ENCODE measurements at places on chromosomes 11 and 22.

- no peak for DNase-seq
Measured at GRCh38 chr22:38230108-38230825, 28.5 kb downstream of the MAFF start.

DNA sequence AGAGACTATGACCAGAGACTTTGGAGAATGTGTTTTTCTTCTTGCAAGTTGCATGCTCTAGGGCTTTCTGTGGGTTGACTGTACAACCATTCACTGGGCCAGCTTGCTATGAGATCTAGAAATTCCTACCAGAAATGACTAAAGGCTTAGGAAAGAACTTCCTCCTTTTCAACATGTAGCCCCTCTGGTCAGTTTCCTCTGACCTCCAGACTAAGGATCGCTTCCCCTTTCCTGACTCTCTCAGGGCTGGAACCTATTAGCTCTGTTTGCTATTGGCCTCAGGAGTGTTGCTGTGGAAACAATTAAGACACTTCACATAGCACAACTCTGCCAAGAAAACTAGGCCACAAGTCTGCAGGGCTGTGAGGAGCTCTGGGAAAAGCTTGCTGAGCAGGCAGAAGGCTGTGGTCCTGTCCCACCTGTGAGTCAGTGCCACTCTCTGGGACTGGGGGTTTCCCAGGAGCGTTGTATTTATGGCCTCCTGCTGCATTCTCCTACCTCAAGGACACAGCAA is 10.7 kb downstream of the CRY2 start:
- no peak for DNase-seq

GRCh38 chr11:76005756-76006155 is 190.7 kb downstream of the UVRAG start:
- DNase-seq, result no peak

DNA sequence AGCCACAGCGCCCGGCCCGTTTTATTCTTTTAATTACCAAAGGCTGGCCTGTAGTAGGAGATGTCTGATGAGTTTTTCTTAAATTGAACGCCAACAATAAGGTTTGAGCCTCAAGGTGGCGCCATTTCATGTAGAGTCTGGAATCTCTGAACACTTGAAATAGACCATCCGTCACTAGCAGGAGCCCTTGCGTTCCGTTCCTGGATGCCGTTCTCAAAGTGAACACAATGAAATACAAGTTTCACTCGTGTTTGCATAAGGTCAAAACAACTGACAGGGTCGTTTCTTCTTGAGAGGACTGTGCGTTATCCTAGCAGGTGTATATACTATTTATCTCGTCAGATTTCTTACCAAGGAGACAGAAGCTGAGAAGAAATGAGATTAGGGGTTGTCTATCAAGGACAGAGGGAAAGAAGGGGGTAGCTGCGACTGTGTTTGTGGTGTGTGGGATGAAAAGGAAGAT is 18.7 kb upstream of the SCGB1D1 start:
- peak; percentile 63 for DNase-seq

DNA sequence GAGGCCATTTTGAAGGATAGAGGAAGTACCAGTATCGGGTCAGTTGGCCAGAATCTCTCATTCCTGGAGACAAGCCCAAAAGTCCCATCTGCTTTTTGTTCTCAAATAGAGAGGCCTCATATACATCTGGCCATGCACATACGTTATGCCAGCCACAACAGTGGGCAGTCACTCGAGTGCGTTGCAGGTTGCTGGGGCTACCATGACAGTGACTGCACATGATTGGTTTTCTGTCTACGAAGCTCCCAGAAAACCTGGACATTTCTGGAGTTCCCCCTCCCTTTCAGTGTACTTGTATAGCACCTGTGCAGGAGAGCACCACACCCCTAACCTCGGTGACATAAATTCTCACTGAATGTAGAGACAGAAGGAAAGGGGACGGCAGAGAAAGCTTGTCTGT is 62.1 kb downstream of the C22orf31 start:
- no peak for DNase-seq

DNA sequence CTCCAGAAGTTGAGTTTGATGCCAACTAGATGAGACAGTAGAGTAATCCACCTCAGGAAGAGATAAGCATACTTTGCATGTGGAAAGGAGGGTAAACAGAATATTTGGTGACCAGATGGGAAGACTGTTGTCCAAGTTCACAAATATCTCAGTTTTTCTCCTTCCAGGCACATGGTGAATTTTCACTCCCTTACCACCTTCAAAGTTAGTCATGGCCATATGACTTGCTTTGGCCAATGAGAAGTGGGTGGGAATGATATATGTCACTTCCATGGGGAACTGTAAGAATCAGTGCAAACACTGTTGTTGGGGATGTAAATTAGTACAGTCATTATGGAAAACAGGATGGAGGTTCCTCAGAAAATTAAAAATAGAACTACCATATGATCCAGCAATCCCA is 105.8 kb downstream of the SPATA19 start:
- no peak for DNase-seq

DNA sequence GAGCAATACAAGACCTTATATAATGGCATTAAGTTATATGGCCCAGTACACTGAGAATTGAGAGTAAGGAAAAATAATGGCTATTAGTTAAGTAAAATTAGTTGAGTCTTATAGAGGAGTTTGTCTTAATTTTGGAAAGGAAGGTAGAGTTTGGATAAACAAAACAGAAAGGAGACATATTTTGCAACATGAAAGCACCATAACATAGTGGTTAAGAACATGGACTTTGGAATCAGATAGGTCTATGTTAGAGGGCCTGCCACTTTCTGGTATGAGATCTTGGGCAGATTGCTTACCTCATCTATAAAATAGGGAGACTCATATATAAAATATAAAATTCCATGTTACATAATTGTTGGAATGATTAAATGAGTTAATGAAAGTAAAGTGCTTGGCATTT is 68.9 kb downstream of the CSTPP1 start:
- DNase-seq, result no peak

DNA sequence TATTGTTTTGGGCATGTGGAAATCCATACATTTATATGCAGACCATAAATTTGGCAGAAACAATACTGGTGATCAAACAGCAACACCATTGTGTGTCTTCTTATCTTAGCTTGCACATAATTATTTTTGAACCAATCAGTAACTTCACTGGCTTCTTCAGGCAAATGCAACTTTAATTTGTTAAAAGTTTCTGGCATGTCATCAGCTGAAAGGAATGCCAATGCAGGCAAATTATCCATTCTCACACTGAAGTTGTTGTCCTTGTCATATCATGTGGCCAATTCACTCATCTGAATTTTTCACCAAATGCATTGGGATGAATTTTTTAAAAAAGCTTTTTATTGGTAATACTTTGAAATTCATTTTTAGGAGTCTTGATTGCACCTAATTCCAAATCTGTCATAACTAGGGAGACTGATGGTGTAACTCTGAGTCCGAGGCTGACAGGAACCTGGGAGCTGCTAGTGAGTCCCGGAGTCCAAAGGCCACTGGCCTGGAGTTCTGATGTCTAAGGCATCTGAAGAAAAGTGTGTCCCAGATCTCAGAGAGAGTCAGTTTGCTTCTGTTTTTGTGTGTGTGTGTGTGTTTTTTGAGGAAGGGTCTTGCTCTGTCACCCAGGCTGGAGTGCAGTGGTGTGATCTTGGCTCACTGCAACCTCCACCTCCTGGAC is 17.4 kb upstream of the OR10V1 start:
- no peak for DNase-seq

- no peak for DNase-seq
Measured at GRCh38 chr22:37177755-37178154, 10.3 kb downstream of the C1QTNF6 start.

- DNase-seq, result no peak
Measured at GRCh38 chr11:120239713-120240640, at the start of gene POU2F3. POU2F3 (plus strand) TSS chr11:120240140; CDS start chr11:120240344, 204 bp downstream.

DNA sequence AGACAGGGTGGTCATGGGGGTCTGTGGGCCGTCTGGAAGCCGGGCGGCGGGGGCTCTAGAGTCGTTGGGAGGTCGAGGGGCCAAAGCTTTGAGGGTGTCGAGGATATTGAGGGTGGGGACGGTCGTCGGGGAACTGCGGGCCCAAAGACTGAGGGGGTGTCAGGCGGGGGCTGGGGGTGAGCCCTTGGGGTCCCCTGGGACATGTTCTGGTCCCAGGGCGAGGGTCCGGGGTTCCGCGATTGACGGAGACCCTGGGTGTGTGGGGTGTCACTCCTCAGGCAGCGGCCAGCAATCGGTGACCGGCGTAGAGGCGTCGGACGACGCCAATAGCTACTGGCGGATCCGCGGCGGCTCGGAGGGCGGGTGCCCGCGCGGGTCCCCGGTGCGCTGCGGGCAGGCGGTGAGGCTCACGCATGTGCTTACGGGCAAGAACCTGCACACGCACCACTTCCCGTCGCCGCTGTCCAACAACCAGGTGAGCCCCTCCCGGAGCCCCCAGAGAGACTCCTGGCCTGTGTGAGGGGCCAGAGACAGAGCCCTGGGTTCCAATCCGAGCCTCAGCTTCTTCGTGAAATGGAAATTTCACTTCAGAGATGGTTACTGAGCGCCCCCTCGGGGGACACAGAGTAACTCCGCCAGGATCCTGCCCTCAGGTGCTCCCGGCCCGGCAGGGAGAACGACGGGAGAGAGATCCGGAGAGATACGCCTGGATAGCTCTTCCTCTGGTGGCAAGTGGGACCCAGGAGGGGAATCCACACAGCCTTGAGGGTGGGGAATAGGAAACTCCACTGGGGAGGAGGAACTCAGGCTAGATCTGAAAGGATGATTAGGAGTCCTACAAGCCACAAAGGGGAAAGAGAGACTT is 714 bp downstream of the SDF2L1 start:
- DNase-seq, result peak; percentile 54

DNA sequence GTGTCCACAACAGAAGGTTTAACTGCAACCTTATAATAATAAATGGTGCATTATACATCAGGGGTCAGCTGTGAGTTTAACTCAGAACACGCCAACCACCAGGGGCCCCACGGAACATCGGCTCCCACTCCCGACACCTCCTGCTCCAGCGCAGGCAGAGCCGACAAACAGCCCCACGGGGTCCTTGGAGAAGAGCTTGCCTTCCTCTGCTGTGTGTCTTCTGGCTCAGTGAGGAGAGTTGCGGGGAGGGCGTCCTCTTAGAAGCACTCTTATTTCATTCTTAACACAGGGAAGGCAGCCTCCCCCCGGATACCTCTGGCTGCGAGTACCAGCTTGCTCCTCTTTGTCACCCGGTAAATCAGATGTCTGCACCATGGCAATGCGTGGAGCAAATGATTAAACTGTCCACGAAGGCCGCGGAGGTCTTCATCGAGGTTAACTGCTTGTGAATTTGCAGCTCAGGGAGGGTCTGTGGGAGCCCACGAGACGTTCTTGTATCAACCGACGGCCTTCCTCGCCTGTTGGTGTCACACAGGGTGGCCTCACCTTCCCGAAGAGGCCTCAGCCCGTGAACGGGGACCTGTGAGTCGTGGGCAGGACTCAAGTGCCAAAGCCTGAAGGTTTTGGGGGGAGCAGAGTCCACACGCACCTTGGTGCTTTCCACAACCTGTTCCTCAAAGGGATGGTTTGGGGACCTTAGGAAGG is 464.0 kb downstream of the BRD1 start:
- no peak for DNase-seq

Measured in activated CD4-positive, CD25-positive, alpha-beta regulatory T cell treated with anti-CD3 and anti-CD28 coated beads, Interleukin-2, amount 50 U/mL, for 72 hours (primary cell).